ENCODE measurements at places on chromosomes 16 and 17.

DNA sequence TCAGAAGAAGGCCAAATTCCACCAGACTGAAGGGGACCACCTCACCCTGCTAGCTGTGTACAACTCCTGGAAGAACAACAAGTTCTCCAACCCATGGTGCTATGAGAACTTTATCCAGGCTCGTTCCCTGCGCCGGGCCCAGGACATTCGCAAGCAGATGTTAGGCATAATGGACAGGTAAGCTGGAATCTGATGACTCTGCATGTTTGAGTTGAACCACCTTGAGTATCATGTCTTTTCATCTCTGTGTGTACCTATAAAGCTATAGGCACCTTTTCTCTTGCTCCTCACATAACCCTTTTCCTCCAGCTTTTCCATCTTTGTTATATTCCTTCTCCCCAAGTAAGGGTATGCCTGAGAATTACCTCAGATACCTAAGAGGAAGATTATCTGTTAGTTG lies 24.8 kb downstream of the ETV4 start:
- DNase-seq, result no peak

DNA sequence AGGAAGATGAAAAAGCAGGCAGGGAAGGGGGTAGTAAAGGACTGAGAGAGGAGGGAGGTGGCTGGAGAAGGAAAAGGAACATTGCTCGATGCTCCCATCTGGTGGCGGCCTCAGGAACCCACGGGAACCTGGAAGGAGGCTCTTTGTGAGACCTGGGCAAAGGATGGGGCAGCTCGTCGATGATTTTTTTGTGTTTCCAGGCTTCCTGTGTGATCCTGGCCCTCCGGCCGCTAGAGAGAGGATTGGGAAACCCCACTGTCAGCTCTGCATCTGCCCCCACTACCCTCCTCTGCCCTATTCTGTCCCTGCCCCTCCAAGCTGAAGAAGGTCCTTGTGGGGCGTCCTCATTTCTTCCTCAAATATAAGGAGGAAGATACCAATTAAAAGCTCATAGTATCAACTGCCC lies 6.6 kb downstream of the WFIKKN2 start:
- peak; percentile 32 for DNase-seq

- no peak for DNase-seq
These were observed 71.3 kb downstream of the SRCIN1 start for GRCh38 chr17:38534498-38534885.

- DNase-seq, result no peak
These were observed 11.4 kb upstream of the ITGA3 start for GRCh38 chr17:50044483-50044882.

- DNase-seq, result no peak
These were observed 21.4 kb upstream of the MAP3K14 start for GRCh38 chr17:45338023-45338781.

DNA sequence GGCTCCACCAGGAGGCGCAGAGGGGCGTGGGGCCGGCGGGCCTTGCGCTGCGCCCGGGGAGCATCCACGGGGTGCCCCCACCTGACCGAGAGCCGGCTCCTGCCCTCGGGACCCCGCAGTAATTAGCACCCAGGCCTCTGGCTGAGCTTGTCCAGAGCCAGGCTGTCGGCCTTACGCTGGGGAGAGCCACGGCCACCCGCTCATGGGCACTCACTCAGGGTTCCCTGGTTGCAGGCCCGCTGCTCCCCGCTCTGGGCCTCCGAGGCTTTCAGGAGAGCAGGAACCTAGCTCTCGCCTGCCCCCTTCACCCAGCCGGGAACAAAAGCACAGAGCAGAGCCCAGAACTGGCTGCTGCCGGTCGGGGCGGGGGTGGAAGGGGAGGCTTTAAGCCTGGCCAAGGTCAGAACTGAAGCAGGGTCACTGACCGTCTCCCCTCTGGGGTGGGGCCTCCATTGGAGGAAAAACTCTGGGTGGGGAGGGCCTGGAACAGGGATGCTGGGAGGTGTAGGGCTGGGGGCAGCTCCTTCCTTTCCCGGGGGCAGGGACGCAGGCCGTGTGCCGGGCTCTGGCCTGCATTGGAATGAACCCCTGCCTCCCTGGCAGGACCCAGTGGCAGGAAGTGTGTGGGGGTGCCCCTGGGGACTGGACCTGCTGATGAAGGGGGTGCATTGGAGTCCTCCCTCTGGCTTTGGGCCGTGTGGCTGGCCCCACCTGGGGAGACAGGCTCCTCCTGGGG lies 12.3 kb downstream of the GLIS2 start:
- DNase-seq, result no peak

GRCh38 chr17:30165960-30166359 lies 49.3 kb downstream of the NSRP1 start:
- no peak for DNase-seq

DNA sequence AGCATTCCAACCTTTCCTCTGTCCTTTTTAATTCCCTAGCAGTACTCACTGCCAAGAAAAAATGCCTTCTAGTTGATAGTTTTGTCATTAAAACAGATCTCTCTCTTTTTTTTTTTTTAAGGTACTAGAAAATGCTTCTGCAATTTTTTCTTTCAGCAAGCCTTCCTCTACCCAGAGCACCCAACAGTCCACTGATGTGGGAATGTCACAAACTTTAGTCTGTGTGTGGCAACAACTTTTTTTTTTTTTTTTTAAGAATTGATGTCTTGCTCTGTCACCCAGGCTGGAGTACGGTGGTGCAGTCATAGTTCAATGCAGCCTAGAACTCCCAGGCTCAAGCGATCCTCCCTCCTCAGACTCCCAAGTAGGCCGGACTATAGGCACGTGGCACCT lies 34.7 kb downstream of the CDRT15 start:
- no peak for DNase-seq

DNA sequence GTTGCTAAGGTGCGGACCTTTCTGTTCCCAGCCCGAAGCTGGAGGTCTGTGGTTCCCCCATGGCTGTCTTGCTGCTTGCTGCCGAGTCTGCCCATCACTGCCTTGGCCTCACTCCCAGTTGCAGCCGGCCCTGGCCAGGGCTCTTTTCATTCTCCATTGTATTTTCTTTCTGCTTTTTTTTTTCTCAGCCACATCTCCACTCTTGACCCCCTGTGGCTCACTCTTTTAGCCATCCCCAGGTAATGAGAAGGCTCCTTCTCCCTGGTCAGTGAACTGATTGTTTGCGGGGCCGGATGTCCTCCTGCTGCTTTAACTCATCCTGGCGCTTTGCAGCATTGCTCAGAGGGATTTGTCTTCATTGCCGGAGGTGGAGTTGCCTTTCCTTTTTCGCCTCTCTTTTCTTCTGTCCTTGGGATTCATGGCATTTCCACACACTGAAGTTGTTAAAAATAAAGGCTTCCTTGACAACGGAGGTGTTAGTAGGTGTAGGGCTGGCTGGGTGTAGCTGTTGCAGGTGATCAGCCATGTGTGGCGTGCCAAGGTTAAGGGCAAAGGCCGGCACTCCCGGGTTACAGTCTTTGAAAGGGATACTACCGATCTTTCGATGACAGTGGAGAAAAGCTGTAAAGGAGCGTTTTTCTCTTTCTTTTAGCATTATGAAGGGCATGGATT lies 34.1 kb downstream of the MAP2K6 start:
- no peak for DNase-seq

DNA sequence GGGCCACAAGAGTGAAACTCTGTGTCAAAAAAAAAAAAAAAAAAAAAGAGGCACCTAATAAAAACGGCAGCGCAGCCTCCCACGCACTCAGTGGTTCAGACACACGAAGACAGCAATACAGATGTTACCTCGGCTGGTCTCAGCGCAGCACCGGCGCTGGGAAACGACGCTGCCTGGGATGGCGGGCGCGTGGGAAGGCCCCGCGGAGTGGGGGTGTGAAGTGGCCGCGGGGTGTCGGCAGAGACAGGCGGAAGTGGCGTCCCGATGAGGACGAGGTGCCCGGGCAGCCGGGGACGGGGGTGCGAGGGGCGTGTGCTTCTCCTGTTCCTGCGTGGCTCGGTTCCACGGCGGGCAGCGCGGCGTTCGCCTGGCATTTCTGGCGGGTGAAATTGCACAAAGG lies 179.4 kb downstream of the BANP start:
- no peak for DNase-seq

GRCh38 chr17:78384479-78385175 lies 6.2 kb downstream of the PGS1 start:
- DNase-seq, result no peak

DNA sequence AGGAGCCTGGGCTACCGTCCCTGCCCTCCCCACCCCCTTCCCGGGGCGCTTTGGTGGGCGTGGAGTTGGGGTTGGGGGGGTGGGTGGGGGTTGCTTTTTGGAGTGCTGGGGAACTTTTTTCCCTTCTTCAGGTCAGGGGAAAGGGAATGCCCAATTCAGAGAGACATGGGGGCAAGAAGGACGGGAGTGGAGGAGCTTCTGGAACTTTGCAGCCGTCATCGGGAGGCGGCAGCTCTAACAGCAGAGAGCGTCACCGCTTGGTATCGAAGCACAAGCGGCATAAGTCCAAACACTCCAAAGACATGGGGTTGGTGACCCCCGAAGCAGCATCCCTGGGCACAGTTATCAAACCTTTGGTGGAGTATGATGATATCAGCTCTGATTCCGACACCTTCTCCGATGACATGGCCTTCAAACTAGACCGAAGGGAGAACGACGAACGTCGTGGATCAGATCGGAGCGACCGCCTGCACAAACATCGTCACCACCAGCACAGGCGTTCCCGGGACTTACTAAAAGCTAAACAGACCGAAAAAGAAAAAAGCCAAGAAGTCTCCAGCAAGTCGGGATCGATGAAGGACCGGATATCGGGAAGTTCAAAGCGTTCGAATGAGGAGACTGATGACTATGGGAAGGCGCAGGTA lies 762 bp downstream of the CDK12 start:
- no peak for DNase-seq

DNA sequence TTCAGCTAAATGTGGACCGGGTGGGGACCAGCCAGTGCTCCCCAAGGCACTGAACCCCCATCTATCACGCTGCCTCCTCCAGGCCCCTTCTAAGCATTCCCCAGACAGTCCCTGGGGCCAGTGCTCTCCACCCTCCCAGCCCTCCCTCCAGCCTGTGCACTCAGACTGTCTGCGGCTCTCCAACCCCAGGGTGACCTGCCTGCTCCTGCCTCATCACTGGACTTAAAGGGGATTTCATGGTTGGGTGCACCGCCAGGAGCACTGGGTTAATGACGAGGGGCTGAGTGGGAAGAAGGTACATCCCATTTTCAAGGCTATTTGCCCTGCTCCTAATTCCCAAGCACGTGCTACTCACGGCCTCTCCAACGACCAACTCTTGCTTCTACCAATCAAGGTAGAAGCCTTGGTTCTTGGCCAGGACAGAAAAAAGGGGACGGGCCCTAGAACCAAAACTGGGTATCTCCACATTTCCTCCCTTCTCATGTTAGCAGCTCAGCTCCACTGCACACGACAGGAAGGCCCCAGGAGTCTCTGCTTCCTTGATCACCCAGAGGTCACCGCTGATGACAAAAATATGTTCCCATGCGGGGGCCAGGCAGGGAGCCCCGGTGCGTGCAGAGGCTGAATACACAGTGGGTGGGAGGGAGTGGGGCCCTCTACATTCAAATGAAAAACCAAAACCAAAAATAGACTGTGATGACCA lies 3.5 kb upstream of the ABR start:
- no peak for DNase-seq

DNA sequence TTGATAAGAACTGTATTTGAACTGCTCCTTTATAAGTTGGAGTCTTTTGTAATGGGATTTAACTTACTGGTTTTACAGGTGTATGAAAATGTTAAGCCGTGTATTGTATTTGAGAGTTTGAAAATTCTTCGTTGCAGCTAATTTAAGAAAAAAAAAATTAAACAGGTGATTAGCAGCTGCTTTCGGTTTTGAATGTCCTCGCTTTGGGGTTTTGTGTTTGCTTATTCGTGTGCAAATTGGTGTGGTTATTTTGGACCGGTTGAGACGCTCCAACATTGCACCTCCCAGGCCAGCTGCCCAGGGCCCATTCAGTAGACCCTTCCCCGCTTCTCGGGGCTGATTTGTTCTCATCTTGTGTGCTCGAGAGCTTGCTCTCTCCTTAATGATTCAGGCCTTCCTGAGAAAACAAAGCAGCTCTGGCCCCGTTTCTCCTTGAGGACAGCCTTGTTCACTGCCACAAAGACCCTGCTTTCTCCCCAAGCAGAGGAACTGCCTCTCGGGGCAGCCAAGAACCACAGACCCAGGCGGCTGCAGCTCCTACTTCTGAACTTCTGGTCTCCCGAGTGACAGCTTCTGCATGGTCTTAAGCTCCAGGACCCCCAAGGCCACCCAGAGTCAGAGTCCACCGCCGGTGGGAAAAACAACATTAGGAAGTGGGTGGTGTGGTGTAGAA lies 100.5 kb downstream of the MSI2 start:
- DNase-seq, result no peak

Data from NCI-H510A (cell line).